ENCODE measurements at places on chromosomes 16 and 17.

DNA sequence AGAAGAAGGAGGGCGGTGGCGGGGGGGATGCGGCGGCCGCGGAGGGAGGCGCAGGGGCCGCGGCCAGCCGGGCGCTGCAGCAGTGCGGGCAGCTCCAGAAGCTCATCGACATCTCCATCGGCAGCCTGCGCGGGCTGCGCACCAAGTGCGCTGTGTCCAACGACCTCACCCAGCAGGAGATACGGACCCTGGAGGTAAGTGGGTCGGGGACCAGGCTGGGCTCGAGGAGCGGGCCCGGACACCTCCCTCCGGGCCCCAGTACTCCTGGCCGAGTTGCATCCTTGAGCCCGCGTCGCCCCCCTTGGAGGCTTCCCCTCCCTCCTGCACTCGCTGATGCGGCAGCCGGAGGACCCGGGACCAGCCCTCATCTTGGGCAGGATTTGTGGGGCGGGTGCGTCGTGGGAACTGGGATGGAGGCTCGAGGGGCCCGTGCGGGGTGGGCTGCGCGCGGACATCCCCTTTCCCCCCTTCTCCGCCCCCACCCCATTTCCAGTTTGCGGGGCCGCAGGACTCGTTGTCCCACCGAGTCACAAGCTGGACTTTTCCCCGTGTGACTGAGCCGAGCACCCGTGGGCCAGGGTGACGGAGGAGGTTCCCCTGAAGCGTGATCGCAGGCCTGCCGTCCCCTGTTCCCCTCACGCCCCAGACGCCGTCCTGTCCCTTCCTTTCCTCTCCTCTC is 572 bp downstream of the KSR1 start:
- DNase-seq, result no peak

- no peak for DNase-seq
Measured at GRCh38 chr16:78209951-78210661, 110.7 kb downstream of the WWOX start.

- DNase-seq, result no peak
Measured at GRCh38 chr16:84763164-84763563, 56.6 kb upstream of the CRISPLD2 start.

DNA sequence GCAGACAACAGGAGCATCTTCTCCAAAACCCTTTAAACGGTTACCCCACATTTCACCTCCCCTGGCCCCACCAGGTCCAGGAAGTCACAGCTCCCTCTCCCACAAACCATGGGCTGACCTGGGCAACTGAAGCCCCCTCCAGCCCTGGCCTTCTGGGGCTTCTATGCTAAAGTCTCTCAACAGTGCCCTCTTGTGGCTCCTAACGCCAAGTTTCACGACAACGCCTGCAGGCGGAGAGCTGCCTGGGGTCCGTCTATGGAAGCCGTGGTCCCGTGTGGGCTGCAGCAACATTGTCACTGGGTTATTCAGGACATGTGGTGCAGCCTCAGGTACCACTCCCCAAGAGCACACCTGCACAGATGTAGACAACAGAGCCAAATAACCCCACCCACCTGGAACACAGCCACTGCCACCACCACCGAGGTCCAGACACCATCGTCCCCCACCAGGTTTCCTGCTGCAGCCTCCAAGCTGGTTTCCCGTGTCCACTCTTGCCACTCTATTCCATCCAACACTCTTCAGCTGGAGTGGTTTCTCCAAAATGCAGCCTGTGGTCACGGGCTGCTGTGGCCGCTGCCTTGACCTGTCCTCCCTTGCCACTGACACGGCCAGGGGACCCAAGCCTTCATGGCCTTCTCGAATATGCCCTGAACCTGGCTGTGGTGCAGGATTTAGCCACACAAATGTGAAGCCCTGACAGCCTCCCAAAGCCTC is 19.1 kb downstream of the C16orf95 start:
- DNase-seq, result no peak

GRCh38 chr17:17361867-17362539 is 58.8 kb downstream of the NT5M start:
- DNase-seq, result no peak

- DNase-seq, result no peak
Measured at GRCh38 chr16:54143934-54144571, 142.5 kb downstream of the IRX3 start.

DNA sequence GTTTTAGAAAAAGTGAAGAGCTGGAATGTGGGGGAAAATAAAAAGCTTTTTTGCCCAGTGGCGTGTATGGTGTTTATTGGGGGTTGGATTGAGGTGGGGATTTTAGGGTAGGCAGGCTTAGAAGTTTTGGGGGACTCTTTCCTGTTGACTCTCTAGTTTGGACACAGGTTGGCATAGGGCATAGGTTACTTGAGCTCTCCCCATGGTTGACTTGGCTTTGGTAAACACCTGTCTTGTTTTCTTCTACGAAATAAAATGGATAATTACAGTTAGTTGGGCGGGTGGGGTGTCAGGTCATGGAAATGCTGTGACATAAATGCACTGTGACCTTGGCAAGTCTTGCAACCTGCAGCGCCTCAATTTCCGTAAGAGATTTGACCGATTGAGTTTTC is 680 bp upstream of the TAOK2 start:
- DNase-seq, result no peak

GRCh38 chr16:9008601-9009260 is 45.0 kb upstream of the USP7 start:
- peak; percentile 20 for DNase-seq

- no peak for DNase-seq
Measured at GRCh38 chr16:84628226-84628731, 10.4 kb upstream of the COTL1 start.

- DNase-seq, result no peak
Measured at GRCh38 chr17:61423967-61424649, 24.5 kb downstream of the TBX2 start.

- no peak for DNase-seq
Measured at GRCh38 chr17:2263183-2264066, 40.2 kb downstream of the SMG6 start.

GRCh38 chr17:40032322-40033320 is 17.4 kb downstream of the CSF3 start:
- DNase-seq, result no peak

DNA sequence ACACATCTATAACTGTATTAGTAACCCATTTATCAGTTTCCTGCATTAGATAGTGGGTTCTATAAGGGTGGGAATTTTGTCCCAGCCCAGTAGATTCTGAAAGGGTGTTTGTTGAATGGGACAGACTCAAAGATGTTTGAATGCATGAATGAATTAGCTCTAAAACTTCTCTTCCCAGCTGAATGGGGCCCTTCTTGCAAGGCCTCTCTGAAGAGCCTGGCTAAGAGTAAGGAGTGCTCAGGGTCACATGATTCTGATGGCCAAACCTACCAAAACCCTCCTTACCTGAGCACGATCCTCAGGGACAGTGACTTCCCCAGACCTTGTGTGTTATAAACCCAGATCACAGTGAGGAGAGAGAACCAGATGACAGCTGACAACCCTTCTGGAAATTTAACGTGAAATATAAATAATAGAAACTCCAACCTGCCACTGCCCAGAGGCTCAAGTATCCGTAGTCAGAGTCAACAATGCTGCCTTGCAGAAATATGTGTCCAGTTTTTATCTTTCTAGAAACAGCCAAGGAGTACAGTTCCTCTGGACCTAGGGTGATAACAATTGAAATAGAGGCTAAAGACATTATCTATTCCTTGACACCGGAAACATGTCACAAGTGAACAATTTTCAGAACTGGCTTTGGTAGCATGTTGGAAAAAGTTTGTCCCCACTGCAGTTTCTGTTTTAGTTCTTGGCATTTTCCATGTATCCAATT is 268.9 kb upstream of the MAF start:
- no peak for DNase-seq

- DNase-seq, result no peak
Measured at GRCh38 chr17:73856556-73856955, 212.3 kb upstream of the SDK2 start.

DNA sequence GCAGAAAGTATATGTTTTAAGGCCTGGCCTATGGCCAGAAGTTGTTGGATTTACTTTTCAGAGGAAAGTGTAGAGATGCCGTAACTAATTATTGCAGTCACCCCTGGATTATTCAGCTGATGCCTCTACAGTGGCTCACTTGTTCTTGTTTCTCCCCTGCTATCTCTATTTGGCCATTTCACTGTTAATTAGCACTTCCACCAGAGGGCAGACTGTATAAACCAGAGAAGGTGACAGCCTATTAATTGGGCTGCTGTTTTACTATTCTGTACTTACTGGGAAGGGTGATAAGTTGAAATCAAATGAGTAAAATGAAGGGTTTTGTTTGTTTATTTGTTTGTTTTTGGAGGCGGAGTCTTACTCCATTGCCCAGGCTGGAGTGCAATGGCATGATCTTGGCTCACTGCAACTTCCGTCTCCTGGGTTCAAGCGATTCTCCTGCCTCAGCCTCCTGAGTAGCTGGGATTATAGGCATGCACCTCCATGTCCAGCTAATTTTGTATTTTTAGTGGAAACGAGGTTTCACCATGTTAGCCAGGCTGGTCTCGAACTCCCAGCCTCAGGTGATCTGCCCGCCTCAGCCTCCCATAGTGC is 66.0 kb downstream of the CDK12 start:
- DNase-seq, result no peak

GRCh38 chr17:71392715-71393567 is 727.9 kb upstream of the SOX9 start:
- no peak for DNase-seq

DNA sequence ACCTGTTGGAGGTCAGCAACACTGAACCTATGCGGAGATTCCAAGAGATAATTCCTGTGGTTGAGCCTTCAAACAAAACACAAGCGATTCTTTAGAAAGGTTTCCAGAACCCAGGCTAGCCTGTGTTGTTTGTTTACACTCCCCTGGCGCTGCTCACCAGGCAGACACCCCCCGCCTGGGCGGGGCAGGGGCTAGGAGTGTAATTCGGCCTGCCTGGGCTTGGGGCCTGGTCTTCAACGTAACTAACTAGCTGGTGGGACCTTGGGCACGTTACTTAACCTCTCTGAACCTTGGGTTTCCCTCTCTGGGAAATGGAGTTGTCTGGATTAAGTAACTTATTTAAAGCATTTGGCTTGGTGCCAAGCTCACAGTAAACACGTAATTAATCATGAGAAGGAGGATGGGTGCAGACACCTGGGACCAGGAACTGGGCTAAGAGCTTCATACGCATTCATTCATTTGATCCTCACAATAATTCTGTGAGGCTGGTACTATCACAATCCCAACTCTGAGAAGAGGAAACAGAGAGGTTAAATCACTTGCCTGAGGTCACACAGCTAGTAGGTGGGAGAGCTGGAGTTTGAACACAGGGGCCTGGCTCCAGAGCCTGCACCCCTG is 7.6 kb upstream of the ARHGAP27 start:
- no peak for DNase-seq

DNA sequence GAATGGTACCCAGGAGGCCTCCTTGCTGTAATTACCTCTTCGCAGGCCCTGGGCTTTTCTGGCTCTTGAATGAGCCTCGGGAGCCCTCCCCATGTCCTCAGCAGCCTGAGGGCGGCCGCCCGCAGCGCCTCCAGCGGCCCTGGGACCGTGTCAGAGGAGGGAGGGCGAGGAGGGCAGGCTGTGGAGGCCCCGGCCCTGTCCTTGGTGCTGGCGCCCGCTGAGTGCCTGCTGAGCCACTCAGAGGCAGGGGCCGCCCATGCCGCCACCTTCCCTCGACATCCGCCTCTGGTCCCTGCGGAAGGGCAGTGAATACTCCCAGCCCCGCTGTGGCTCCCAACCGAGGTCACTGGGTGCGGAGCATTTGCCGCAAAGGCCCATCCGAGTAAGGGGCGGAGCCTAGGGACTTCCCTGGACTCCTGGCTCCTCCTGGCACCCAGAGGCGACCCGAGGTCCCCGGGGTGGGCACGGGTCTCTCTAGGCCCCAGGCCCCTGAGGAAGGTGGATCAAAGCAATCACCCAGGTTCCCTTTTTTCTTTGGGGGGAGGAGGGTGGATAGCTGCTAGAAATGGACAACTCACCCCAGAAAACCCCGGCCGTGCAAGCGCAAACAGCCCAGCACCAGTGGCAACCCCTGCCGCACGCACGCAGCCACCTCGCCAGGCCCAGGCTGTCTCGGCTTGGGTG is 2.8 kb downstream of the RBFOX3 start:
- no peak for DNase-seq

DNA sequence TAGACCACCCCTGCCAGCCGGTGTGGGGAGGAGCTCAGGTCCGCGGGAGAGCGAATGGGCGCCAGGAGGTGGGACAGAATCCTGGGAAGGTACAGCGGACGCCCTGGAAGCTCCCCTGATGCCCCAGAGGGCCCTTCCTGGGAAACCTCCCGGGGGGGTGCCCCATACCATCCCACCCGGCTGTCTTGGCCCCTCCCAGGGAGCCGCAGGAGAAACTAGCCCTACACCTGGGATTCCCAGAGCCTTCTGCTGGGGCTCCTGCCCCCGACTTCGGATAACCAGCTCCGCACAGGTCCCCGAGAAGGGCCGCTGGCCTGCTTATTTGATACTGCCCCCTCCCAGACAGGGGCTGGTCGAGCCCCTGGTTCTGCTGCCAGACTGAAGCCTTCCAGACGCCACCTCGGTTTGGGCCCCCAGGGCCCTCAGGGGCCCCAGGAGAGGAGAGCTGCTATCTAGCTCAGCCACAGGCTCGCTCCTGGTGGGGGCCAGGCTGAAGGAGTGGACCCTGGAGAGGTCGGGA is 3.0 kb upstream of the CBX4 start:
- no peak for DNase-seq

DNA sequence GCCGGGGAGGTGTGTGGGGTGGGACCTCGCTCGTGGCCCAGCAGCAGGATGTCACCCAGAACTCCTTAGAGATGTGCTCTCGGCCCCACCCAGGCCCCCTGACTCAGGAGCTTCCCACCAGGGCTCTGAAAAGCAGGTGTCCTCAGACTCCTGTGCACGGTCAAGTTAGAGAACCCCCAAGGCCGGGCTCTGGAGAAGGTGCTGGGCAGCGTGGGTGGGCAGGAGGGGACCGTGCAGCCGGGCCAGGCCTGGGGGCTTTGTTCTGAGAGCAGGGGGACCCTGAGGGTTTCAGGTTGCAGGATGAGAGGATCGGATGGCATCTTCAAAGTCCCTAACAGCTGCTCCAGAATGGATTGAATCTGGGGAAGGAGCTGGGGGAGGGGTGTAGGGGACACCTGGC is 164.4 kb upstream of the CIBAR2 start:
- DNase-seq, result no peak

DNA sequence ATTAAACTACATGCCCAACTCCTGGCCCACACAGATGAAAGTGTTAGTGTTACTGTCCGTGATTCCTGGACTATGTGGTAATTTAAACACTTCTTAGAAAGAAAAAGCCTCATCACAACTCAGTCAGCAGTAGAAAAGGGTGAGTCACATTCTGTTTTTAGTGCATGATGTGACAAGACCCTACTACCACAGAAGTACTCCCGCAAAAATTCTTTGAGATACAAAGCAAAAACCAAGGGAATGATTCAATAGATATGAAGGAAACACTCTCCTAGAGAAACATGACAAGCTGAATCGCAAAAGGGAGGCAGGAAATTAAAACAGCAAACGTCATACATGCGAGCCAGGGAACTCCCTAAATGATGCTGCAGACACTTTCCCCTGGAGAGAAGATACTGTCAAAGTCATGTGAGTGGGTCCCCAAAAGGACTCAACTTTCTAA is 14.4 kb downstream of the SNN start:
- peak; percentile 31 for DNase-seq

DNA sequence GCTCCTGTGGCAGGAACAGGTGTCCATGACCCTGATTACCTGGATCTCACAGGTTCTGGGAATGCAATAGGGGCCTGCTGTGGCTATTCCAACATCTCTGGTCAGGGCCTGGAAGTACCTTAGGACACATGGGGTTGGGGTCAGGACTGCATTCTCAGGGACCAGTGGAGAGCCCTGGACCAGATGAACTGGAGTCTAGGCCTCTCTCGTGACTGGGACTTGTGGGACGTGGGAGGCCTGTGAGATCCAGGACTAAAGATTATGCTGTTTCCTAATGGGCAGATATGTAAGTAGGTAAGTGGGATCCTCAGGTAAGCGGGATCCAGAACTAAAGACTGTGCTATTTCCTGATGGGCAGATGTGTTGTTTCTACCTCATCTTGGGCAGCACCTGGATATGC is 16.2 kb upstream of the CD300A start:
- DNase-seq, result no peak
